ENCODE measurements at places on chromosomes 7 and 10.

- DNase-seq = no peak
Measured at GRCh38 chr10:17006631-17007417, 122.8 kb downstream of the CUBN start.

- DNase-seq = no peak
Measured at GRCh38 chr7:75847707-75848106, 31.1 kb upstream of the RHBDD2 start.

GRCh38 chr10:128793726-128794655 is 667.8 kb upstream of the MKI67 start:
- DNase-seq = no peak

DNA sequence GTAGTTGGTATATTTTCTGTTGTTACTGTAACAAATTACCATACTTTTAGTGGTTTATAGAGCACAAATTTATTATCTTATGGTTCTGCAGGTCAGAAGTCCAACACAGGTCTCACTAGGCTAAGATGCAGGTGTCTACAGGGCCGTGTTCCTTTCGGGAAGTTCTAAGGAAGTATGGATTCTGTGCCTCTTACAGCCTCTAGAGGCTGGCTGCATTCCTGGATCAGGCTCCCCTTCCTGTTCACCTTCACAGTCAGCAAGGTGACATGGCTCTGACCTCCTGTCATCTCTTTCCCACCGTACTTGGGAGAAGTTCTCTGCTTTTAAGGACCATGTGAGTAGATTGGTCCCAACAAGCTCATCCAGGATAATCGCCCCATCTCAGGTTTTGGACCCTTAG is 37.3 kb downstream of the BMPR1A start:
- DNase-seq = no peak

- DNase-seq = no peak
Measured at GRCh38 chr7:1650363-1651030, 19.6 kb upstream of the ELFN1 start.

GRCh38 chr7:34675749-34676374 is 17.8 kb downstream of the NPSR1 start:
- DNase-seq = no peak

DNA sequence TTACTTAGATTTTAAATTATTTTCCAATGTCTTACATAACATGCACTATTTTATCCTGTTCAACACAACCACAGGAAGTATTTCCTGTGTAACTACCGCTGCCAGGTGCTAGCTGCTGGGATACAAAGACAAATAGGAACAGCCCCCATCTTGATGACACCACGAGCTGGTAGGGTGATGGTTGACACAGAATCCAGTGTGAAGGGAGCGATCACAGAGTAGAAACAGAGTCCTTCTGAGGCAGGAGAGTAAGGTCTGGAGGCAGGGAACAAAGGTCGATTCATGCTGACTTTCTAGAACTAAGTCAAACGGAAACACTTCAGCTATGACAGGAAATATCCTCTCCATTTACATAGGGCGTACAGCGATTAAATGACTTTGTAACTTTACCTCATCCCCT is 232.3 kb downstream of the ADAM12 start:
- no peak for DNase-seq

- no peak for DNase-seq
Measured at GRCh38 chr7:47574482-47575329, 7.2 kb downstream of the TNS3 start.

- no peak for DNase-seq
Measured at GRCh38 chr10:29064680-29065079, 224.2 kb upstream of the LYZL1 start.

GRCh38 chr10:120075349-120075748 is 182.8 kb downstream of the SEC23IP start:
- DNase-seq = no peak

DNA sequence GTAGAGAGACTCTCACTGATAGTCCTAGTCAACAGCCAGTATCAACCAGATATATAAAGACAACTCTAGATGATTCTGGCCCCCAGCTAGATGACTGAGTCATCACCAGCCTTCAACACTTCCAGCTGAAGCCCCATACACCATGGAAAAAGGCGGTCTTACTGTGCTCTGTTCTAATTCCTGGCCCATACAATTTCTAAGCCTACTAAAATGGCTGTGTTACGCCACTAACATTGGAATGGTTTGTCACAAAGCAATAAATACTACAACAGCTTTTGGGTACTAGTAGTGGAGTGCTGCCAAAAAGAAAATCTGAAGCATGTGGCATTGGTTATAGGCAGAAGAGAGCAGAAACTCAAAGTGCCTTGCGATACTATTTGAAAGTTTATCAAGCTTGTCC is 13.0 kb upstream of the TES start:
- DNase-seq = no peak

DNA sequence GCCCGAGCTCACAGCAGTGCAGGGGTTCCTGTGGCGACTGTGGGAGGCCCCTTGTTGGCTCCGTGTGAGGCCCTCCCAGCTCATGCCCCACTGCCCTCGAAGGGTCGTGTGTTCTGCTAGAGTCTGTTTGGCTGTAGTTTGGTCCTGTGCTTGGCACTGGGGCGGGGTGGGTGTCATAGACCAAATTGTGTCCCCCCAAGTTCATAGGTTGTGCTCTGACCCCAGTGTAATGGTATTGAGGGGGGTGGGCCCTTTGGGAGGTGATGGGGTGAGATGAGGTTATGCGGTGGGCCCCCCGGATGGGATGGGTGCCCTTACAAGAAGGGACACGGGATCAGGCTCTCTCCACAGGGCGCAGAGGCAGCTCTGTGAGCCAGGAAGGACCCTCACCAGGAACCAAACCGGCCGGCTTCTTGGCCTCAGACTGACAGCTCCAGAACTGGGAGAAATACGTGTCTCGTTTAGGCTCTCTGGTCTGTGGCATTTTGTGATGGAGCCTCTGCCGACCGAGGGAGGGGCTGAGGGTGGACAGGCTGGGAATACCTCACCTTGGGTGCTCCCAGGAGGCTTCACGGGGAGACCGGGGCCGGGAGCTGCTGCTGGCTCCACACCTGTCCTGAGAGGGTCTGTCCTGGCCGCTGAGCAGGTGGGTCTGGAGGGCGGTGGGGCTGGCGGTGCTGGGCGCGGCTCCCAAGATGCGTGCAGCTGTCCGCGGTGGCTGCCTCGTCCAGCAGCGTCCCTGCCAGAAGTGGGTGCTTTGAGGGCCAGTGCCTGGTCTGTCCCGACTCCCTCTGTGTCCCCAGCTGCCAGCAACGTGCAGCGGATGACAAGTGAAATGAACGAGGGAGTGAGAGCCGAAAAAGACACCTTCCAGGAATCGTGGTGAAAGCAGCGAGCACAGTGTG is 89.4 kb downstream of the INPP5A start:
- DNase-seq = no peak

- no peak for DNase-seq
Measured at GRCh38 chr10:100021322-100021721, 11.6 kb upstream of the DNMBP start.

Measured in activated T-cell treated with anti-CD3 and anti-CD28 coated beads for 24 hours (primary cell).